Suppressor macrophage treated with lipopolysaccharide for 4 hours (primary cell): ENCODE measurements at places on chromosomes 5 and 9.

DNA sequence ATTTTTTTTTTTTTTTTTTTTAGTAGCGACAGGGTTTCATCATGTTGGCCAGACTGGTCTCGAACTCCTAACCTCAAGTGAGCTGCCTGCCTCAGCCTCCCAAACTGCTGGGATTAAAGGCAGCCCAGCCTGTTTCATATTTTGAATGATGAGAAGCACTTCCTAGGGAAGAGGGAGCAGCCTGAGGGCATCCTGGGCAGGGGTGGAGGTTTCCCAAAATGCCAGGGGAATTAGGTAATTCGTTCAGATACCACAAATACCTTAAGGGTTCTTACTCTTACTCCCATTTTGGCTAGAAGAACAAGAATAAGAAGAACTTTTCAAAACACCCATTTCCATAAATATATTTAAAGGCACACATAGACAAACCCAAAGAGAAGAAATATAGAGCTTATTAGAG lies 29.5 kb upstream of the RAPGEF1 start:
- DNase-seq: no peak

DNA sequence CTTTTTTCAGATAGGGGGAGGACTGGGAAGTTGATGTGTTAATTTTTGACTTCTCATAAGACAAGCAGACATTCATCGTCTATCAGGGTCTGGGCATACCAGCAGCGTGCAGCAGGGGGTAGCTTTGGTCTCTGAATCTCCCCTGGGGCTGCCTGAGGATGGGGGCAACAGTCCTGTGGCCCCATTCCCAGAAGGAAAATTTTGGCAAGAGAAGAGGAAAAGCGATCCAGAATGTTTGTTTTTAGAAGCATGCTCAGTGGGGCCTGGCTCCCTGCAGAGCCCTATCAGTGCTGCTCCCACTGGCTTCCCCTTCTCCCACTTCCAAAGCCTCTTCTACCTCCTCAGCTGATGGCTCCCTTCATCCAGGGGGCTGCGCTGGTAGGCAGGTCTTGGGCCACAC lies 194.8 kb upstream of the IL12B start:
- no peak for DNase-seq

- DNase-seq: no peak
These were observed 101.5 kb upstream of the SNX2 start for GRCh38 chr5:122673343-122673742.

GRCh38 chr9:12503606-12504122 lies 189.5 kb upstream of the TYRP1 start:
- DNase-seq: no peak

DNA sequence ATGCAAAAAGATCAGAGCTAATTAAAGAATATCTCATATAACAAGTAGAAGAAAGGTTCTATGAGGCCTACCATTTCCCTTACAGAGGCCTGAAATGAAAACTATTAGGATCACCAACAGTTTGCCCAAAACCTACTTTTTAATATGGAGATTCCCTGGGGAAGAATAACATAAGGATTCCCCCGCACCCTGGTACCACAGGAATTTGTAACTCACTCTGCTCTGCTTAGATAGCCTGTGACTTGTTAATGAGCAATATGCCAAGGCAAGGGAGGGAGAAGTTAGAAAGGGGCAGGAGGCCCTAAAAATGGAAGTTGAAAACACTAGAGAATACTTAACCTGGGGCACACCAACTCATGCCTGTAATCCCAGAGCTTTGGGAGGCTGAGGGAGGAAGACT lies 107.0 kb downstream of the CDH6 start:
- no peak for DNase-seq

DNA sequence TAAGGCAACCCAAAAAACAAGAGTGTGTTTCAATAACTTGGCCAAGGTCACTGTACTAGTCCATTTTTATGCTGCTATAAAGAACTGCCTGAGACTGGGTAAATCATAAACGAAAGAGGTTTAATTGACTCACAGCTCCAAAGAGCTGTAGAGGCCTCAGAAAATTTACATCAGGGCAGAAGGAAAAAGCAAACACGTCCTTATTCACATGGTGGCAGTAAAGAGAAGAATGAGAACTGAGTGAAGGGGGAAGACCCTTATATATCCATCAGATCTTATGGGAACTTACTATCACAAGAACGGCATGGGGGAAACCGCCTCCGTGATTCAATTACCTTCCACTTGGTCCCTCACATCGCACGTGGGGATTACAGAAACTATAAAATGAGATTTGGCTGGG lies 64.3 kb upstream of the CAMK4 start:
- no peak for DNase-seq

DNA sequence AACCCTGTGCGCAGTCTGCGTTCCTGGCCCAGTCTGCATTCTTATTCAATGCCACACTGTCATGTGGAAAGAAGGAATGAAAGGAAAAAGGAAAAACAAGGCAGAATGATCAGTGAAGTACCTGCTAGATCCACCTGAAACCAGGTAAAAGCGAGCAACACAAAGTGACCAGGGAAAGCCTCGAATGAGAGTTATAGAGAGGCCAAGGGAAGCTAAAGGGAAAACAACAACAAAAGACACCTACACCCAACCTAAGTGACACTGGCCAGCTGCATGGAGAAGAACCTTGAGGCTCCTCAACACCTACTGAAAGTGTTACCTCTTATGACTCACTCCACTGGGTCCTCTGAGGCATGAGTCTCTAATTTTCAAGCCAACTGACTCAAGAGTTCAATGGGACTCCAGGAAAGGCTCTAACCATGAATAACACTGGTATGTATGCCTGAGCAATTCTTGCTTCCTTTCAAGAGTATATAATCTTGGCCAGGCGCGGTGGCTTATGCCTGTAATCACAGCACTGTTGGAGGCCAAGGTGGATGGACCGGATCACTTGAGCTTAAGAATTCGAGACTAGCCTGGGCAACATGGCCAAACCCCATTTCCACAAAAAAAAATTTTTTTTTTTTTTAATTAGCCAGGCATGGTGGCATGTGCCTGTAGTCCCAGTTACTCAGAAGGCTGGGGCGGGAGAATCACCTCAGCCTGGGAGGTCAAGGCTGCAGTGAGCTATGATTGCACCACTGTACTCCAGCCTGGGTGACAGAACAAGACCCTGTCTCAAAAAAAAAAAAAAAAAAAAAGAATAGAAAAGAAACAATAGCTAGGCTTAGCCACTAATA lies 29.0 kb downstream of the MTMR12 start:
- DNase-seq: no peak

DNA sequence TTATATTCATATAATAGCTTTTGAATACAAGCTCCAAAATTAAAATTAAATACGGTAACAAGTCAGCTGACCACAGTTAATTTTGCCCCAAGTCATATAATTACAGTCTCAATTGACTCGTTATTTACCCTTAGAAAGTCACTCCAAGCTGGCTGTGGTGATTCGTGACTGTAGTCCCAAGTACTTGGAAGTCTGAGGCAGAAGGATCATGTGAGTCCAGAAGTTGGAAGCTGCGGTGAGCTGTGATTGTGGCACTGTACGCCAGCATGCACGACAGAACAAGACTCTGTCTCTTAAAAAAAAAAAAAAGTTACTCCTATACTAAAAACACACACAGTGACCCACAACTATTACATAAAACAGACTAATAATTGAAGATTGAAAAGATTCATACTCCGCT lies 31.6 kb upstream of the DTWD2 start:
- DNase-seq: peak; percentile 52

GRCh38 chr9:95773053-95773418 lies 102.5 kb upstream of the ERCC6L2 start:
- no peak for DNase-seq

GRCh38 chr5:88854769-88855168 lies 28.2 kb downstream of the MEF2C start:
- no peak for DNase-seq

GRCh38 chr5:159182691-159183090 lies 26.7 kb downstream of the RNF145 start:
- DNase-seq: peak; percentile 51

DNA sequence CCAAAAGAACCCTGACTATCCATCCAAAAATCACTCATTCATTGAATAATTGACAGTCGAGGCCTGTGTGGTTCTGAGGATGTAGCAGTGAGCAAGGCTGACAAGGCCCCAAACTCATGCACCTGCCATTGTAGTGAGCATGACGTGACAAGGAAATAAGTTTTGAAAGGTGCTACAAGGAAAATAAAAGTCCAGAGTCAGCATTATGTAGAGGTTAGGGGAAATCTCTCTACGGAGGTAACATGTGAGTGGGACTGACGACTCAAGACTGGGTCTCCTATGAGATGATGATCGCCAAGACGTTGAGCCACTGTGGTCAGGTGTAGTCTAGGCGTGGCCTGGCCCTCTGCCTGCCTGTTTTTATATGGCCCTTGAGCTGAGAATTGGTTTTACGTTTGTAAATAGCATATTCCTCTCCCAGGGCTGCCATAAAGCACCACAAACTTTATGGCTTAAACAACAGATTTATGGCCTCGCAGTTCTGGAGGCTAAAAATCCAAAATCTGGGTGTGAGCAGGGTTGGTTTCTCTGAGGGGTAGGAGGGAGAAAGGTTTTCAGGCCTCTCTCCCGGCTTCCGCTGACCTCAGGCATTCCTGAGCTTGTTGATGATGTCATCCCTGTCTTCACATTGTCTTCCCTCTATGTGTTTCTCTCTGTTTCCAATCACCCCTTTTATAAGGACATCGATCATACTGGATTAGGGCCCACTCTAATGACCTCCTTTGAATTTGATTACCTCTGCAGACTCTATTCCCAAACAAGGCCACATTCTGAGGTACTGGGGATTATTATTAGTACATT lies 206.4 kb upstream of the EGFLAM start:
- no peak for DNase-seq

- no peak for DNase-seq
These were observed 6.2 kb downstream of the NEK6 start for GRCh38 chr9:124263800-124264426.

- DNase-seq: no peak
These were observed 35.0 kb upstream of the FOXB2 start for GRCh38 chr9:76984486-76984885.

- no peak for DNase-seq
These were observed 331.0 kb upstream of the RGMB start for GRCh38 chr5:98442448-98442847.

DNA sequence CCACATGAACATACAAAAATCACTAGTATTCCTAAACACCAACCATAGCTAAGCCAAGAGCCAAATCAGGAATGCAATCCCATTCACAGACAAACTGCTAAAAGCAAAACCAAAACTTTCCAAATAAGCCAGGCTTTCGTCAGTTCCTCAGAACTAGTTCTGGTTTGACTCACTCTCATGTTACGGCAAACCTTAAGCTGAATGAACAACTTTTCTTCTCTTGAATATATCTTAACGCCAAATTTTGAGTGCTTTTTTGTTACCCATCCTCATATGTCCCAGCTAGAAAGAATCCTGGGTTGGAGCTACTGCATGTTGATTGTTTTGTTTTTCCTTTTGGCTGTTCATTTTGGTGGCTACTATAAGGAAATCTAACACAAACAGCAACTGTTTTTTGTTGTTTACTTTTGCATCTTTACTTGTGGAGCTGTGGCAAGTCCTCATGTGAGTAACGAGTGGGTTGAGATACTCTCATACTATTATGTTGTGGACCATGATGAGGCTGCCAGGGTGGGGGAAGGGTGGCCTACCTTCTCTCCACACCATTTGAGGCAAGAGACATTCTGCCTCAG lies at the start of gene PDCD1LG2:
TSS of gene PDCD1LG2 (plus strand) at position 172 of the 572 bp plus-strand sequence. CDS start 12,016 bp downstream, outside the sequence.
- DNase-seq: peak; percentile 93

DNA sequence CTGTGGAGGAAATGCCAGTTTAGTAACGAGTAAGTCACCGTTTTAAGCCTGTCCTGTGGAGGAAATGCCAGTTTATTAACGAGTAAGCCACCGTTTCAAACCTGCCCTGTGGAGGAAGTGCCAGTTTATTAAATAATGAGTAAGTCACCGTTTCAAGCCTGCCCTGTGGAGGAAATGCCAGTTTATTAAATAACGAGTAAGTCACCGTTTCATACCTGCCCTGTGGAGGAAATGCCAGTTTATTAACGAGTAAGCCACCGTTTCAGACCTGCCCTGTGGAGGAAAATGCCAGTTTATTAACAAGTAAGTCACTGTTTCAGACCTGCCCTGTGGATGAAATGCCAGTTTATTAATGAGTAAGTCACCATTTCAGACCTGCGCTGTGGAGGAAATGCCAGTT lies 18.9 kb upstream of the PDCD6 start:
- DNase-seq: no peak

DNA sequence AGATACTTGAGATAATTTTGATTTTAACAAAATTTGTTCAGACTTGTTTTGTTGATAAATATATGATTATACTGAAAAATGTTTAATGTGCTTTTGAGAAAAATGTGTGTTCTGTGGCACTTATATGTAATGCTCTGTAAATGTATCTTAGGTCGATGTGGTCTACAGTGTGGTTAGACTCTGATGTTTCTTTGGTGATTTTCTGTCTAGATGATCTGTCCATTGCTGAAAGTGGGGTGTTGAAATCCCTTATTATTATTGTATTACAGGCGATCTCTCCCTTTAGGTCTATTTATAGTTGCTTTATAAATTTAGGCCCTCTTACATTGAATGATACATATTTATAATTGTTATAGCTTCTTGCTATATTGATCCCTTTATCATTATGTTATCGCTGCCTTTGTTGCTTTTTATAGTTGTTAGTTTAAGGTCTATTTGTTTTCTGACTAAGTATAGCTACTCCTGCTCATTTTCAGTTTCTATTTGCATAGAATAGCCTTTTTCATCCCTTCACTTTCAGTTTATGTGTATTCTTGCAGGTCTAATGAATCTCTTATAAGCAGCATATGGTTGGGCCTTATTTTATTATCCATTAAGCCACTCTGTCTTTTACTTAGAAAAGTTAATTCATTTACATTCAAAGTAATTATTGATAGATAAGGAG lies 124.3 kb downstream of the MRPS30 start:
- DNase-seq: no peak

DNA sequence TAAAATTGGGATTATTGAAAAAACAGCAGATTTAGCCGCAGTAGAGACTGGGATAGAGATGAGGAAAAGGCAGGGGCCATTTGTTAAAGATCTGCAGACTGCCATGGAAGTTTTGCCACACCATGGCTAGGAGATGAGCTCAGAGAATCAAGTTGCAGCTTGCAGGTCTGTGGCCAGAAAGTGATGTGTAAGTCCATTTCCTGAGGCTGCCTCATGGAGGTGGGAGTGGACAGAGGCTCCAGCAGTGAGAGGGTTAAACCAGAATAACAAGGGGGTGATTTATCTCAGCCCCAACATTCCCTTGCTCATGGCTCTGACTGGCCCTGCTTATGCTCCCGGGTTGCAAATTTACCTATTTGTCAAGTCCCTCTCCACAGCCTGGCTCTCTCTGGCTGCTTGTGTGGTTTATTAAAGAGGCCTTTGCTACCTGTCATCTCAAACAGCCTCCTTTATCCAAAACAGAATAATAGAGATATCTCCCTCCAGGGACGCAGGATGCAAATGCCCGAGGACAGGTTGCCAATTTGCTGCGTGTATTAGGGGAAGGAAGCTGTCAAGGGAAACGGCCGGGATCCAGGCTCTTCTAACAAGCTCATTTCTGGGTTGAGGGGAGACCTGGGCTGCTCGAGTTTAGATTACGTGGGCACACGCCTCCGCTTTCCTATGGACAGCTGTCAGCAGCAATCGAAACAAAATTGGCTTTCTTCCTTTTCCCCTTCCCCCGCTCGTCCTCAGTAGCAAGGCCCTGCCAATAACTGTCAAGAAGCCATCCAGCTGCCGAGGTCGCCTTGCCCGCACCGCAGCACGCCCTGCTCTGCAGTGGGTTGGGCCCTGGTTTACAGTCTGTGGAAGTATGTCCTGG lies 72.8 kb upstream of the PITX1 start:
- no peak for DNase-seq
